ENCODE measurements at places on chromosomes 12 and 14.

GRCh38 chr12:132214891-132215290, 70.6 kb downstream of the NOC4L start:
- DNase-seq = no peak

- no peak for DNase-seq
Observed at GRCh38 chr12:27576667-27577347, 52.8 kb downstream of the PPFIBP1 start.

DNA sequence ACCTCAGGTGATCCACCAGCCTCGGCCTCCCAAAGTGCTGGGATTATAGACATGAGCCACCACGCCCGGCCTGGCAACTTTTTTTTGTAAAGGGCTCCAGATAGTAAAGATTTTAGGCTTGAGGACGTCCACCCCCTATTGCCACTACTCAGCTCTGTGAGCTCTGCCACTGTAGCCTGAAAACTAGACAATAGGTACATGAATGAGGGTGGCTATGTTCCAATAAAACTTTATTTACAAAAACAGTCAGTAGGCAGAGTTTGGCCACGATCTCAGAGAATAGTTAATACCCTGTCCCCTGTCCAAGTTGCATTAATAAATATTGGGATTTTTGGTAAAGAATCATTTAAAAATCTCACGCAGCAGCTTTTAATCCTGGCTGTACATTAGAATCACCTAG, 90.1 kb downstream of the FOXN4 start:
- DNase-seq = no peak

DNA sequence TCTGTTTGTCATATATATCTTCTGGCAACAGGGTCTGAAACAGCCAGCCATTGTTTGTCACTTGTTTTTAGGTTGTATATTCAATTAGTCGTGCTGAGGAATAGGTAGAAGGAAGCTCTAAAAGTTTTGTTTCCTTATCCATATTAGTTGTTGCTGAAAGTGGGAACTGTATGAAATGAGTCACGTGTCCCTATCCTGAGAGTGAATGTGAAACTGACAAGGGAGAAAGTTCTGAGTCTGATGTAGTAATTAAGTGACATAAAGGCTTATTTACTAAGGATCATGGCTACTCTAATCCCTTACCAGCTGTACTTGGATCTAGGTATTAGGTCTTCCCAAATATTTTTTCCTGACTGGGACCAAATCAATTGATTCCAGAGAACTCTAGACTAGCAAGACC, 16.4 kb downstream of the FAM234B start:
- DNase-seq = no peak

GRCh38 chr14:41605550-41606281, 960 bp upstream of the LRFN5 start:
- peak; percentile 37 for DNase-seq

GRCh38 chr12:44247588-44247987, 411.7 kb downstream of the TMEM117 start:
- no peak for DNase-seq

GRCh38 chr14:34300330-34300729, 161.7 kb downstream of the SPTSSA start:
- no peak for DNase-seq

- no peak for DNase-seq
Observed at GRCh38 chr12:56988207-56988739, 18.1 kb downstream of the ZBTB39 start.

- no peak for DNase-seq
Observed at GRCh38 chr14:87271331-87271730, 721.7 kb downstream of the GALC start.

DNA sequence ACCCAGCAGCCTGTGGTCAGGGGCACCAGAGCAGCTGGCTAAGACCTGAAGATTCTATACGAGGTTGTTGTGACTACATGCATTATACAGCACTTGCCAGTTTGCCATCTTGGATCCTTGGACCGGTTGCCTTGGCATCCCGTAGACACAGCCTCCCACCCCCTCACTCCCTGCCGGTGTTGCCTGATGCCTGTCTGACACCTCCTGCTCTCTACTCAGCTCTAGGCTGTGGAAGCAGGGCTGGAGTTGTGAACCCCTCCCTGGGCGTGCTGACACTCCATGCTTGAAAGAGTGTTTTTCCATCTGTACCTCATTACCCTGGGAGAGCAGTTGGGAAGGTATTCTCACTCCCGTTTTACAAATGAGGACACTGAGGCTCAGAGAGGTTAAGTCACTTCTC, 2.5 kb downstream of the CHGA start:
- DNase-seq = peak; percentile 41

GRCh38 chr12:127883013-127883412, 384.0 kb upstream of the TMEM132C start:
- no peak for DNase-seq

DNA sequence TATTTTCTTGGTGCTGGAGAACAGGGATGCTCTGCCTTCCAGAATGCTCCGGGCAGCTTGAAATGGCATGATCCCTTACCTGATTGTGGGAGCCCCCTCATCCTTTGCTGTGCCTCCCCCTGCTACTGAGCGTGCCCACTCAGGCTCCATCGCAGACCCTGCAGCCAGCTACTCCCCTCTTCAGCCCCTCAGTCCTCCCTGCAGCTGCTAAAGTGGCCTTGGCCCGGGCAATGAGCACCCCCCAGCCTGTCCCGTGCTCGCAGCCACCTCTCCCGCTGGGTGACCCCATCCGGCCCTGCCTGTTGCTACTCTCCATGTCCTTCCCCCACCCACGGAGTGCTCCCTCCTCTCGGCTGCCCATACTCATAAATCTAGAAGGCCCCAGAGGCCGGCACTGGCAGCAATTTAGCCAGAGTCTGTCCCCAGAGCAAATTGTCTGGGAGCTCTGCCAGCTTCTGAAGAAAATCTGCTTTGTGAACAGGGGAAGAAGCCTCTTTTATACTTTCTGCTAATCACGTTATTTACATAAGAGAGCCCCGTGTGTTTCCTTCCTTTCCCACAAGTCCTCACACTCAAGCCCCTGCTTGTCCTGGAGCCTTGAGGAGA, 143.7 kb upstream of the FRMD6 start:
- peak; percentile 70 for DNase-seq

- DNase-seq = peak; percentile 75
Observed at GRCh38 chr12:49200919-49201594, 12.2 kb upstream of the TUBA1A start.

GRCh38 chr14:106812788-106813476, 1286.5 kb downstream of the TMEM121 start:
- DNase-seq = no peak

DNA sequence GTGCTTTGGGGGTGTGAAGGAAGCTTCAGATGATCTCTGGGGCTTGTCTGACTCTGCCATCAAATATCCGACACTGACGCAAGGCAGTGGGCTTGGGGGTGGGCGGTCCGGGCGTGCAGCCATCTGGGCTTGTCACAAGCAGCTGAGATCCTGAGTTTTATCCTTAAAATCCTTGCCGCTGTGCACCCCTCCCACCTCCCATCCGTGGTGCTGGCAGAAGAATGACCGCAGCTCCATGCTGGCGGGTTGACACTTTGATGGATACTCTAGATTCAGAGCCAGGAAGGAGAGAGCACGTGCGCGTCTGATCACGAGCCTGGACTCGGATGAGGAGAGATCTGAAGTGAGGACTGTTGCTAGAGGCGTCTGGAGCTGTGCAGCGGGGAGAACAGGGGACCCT, 3.0 kb downstream of the ZFYVE21 start:
- no peak for DNase-seq

- DNase-seq = no peak
Observed at GRCh38 chr12:74959657-74960056, 250.0 kb downstream of the KCNC2 start.

GRCh38 chr12:114682785-114683708, 928 bp downstream of the TBX3 start:
- DNase-seq = no peak

DNA sequence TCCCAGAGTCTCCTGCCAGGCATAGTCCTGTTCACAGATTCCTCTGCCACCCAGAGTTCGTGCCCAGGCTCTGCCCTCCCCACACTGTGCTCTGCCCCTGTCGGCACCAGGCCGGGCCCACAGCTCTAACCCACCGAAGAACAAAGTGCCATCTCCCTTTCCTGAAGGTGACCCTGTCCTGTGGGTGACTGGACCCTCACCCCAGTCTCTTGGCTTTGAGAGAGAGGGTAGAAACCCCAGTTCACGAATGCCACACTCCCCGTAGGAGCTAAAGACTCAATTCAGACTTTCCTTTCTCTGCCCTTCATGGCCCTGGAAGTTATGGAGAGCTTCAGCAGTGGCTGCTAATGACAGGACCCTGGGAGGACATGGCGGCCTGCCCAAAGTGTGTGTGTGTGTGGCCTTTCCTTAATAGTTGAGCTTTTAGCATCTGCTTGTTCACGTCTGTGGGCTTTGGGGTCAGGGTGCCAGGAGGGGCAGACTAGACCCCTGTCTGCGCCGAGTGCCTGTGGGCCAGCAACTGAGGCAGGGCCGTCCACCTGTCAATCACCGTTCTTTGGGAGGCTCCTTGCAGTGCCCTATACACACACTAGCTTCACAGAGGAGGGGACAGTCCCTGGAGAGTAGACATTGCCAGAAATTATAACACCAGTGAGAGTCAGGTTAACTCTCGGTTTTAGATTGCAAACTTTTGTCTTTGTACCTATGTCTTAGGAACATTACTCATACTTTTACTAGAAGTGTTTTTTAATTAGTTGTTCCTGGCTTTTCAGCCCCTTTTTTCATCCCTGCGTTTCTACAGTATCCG, 84.6 kb upstream of the DYNC1H1 start:
- no peak for DNase-seq

GRCh38 chr12:1500095-1500801, 94.1 kb downstream of the FBXL14 start:
- DNase-seq = peak; percentile 34

DNA sequence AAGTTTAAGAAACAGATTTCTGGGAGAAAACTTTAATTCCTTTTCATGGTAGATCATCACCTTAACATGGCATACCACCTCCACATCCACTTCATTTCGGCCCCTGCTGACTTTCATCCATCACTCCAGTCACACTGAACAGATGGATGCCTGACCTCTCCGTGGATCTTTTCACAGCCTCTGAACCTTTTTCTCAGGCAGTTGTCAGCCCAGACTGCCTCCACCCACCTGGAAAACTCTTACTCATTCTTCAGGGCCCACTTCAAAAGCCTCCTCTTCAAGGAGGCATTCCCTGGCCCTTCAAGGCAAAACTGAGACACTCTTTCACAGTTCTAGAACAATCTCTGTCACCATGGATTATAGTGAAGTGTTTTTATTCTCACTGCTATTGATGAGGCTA, 52.9 kb downstream of the GXYLT1 start:
- DNase-seq = no peak

DNA sequence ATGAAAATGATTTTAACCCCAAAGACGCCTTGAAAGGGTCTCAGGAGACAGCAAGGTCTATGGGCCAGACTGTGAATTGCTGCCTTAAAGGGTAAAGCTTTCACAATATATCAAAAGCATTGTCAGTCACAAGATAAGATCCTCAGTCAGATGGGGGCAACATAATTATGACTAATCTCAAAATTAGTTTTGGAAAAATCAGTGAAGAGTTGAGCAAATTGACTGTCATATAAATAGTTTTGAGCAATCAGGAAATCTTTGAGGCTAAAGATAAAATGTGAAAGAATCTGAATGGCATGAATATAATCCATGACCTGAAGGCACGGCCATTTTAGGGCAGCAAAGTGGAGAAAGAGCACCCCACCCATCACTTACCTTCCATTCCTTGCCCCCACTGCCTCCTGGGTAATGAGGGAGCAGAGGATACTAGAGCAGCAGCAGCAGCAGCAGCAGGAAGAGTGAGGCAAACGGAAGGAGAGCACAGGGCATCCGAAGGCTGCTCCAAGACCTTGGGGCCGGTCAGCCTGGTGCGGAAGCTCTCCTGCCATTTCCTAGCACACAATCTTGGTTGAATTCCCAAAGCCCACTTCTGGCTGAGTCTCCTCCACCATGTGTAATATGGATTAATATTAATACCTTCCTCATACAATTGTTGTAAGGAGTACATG, 7.0 kb downstream of the STON2 start:
- no peak for DNase-seq

DNA sequence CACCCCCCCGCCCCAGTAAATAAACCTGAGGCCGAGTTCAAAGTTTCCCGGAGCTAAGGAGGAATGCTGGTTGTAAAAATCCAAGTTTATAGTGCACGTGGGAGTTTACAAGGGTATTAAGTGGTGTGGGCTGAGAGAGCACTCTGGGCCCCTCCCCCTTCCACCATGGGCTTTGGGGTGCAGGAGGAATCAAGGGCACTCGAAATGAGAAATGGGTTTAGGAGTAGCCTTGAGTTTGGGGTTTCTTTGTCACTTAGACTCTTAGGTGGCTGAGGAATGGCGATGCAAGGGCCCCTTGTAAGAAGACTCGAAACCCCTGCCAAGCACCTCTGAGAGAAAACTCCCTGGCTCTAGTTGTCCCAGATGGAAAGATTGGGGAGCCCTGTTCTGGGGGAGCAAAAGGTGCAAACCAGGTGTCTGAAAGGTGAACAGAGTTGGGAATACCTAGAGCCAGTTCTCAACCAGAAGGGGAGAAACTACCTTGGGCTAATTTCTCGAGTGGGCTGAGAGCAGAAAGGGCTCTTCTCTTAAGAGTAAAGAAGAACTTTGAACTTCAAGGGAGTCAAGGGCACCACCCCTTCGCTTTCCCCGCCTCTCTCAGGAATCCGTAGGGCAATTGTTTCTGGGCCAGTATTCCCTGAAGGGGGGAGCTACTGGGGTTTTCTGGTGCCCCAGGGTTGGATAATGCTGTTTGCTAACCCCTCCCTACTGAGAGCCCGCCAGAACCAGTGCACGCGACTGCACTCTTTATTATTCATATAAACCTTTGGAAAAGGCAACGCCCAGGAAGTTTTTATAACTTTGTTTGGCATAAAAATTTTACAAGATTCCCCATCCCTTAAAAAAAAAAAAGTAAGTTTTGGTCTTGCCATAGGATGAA, 4.0 kb upstream of the HOTAIR start:
- DNase-seq = no peak

DNA sequence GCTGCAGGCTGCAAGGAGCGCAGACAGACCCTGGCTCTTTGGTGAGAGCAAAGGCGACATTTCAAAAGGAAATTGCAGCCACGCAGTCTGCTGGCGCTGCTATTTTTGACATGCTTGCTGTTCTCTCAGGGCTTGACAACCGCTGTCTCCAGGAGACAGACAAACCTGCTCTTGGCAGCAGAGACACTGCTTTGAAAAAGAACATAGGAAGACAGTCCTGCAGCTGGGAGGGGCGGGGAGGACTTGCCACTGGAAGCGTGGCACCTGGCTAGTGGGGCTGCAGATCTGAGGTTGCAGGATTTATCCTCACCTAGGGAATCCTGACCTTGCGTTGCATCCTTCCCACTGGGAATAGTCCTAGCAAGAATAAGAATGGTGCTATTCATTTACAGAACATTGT, 91.8 kb upstream of the KCNA1 start:
- peak; percentile 20 for DNase-seq

Measured in putamen (tissue), 1 donor.